Epithelial cell of esophagus (primary cell): ENCODE measurements at places on chromosomes 1 and 21.

GRCh38 chr1:225695578-225696337 lies 42.8 kb upstream of the ENAH start:
- peak; percentile 69 for DNase-seq

- DNase-seq, result no peak
Measured at GRCh38 chr21:29080454-29080941, 7.0 kb upstream of the CCT8 start.

DNA sequence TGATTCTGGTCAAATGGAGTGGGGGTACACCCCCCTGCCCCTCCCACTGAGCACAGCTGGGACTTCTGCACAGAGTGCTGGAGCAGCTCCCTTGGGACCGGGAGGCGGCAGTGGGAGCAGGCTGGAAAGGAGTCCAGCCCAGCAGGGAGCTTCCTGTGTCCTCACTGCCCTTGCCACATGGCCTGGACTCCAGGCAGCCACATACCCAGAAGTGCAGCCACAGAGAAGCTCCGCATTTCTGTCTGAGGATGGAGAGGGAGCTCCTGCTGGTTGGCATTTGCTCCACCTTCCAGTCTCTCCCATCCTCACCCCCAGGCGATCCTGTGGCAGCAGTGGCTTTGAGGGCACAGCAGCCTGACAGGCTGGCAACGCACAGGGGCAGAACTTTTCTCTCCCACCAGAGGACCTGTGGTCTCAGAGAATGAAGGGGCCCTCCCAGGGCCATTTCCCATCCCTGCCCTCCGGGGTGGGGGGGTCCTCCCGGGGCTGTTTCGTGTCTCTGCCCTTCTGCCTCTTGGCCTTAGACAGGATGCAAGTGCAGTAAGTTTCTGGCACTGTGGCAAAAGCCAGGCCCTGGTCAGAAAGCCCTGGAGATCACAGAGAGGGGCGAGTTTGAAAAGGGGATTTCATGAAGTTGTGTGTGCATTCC lies 103.6 kb upstream of the COL6A1 start:
- no peak for DNase-seq

GRCh38 chr1:198636391-198636790 lies 2.4 kb upstream of the PTPRC start:
- DNase-seq, result no peak

DNA sequence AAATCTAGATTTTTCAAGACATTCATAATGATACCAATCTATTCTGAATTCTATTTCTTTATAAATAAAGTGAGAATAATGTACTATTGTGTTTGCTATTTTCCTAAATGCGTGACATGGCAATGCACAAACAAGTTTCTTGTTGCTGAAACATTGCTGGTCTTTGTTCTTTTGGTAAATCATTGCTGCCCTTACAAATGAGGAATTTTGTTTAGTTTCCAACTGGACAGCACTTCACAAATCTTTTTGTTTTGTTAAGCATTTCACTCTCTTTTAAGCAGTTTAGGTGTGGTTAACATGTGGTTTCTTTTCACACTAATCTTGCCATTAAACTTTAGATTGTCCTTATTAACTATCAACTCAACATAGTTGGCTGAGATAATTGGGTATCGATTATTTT lies 94.6 kb downstream of the LRRC7 start:
- no peak for DNase-seq

DNA sequence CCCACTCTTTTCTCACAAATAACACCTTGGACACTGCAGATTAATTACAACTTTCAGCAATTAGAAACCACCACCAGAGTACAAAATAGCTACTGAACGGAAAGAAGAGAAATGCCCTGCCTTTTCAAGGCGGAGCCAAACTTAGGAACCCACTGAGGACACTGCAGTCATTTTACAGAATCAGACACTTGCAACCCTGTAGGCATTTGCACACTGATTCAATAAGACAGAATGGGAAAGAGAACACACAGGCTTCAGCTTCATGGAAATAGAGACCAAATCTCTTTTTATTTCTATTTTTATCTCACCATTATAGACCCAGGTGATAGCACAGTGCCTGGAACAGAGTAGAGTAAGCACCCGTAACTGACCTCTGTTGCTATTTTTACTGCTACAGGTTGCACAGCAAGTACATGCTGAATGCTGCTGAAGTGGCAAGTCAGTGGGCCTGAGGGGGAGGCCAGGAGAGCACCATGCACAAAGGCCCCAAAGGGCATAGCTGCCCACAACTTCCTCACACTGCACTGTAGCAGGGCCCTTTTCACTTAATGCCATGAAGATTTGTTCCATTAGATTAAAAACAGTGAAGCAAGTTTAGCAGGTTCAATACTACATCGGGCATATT lies 50.7 kb upstream of the EDARADD start:
- DNase-seq, result no peak

DNA sequence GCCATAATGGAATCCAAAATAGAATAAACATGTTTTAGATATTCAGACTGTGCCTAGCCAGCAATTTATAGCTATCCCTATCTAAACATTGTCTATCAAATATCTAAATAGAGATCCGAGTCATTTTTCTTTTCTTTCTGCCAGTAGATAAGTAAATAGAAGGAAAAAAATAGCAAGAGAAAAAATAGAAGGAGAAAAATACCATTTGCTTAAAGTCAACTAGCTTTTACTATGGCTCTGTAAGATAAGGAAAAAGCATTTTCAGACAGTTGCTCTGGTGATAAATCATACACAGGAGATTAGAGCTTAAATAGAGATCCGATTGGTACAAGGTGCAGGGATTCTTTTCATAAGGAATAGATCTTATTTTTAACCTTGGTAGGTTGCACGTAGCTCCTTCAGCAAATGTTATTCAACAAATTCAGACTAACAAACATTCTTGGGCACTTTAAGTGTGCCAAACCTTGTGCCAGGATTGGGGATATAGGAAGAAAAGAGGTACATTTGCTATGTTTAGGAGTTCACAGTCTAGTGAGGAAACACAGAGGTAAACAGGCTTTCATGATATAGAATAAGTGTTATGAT lies 70.1 kb upstream of the CCDC190 start:
- DNase-seq, result no peak

- no peak for DNase-seq
Measured at GRCh38 chr1:93851327-93851712, 27.7 kb downstream of the DNTTIP2 start.

GRCh38 chr1:33341190-33341589 lies 20.3 kb upstream of the A3GALT2 start:
- DNase-seq, result peak; percentile 14
